ENCODE measurements at places on chromosomes 1 and 21.

GRCh38 chr1:167474191-167474641 lies 44.1 kb downstream of the CD247 start:
- DNase-seq, result no peak

DNA sequence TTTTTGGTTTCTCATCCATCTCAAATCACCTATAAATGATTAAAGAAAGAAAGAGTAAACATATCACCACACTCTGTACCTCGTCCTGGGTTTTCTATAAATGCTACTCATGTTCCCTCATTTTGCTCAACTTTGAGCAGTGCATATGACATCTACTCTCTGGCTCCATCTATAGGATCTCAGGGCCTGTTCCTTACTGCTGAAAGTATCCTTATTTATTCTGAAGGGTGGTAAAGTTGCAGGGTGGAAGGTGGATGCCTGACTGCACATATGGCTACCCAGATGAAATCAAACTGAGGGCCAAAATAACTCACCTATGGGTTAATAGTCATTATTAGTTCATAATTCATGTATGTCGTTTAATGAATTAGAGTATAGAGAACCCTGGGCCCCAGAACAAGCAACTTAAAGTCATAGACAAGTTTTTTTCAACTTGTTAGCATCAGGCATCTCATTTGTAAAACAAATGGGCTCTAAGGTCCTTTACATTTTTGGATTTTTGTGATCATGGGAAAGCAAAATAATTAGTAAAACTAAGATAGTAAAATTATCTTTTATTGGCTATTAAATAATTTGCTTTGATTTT lies 46.5 kb downstream of the NCF2 start:
- DNase-seq, result peak; percentile 60

DNA sequence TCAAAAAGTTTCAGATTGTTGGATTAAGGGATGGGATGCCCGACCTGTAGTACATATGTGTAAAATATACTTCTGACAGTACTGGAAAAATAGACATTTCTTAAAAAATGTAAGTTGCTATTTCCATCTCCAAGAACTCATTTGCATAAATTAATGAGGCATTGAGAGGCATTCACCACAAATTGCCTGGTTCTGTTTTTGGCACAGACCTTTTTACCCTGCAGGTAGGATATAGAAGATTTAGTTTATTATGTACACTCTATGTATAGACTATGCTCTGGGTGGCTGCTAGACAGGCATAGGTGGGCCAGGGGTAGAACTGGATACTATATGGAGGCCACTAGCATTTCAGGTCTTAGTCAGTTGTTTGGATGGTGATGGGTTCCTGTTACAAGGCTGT lies 8.0 kb downstream of the CCDC17 start:
- no peak for DNase-seq

DNA sequence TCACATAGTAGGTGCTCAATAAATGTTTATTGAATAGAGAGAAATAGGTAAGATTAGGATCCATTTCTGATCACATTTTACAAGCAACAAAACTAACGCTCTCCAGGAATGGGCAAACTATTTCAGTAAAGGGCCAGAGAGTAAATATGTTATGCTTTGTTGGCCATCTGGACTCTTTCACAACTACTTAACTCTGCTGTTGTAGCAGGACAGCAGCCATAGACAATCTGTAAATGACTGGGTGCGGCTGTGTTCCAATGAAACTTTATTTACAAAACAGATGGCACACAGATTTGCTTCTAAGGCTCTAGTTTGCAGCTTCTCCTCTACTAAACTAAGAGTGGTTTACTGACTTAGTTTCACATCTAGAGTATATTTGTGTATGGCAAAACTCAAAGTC lies 83.0 kb upstream of the BACH1 start:
- no peak for DNase-seq

Data from fibroblast of skin of right biceps (primary cell).